ENCODE measurements at places on chromosomes 5 and 9.

GRCh38 chr5:95709967-95710650 lies 21.0 kb upstream of the RHOBTB3 start:
- DNase-seq = no peak

GRCh38 chr5:138170299-138170698 lies 8.1 kb downstream of the BRD8 start:
- DNase-seq = no peak

DNA sequence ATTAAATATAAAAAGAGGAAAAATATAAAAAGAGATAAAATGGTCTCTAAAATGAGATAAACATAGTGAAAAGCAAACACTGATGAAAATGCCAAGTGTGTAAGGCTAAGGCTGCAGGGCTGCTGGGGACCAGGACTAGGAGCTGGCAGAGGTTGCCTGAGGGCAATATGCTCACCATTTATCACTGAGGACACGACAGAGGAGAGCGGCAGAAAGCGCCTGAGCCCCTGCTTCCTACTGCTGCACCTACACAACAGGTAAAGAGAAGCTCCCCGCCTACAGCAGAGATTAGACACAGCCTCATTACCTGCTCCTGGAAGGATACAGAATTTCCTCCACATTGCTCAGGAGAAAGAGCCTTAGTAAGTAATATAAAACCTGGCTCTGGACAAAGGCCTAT lies 70.7 kb upstream of the PPP1R2B start:
- no peak for DNase-seq

- no peak for DNase-seq
Observed at GRCh38 chr5:99129768-99130501, 201.1 kb upstream of the CHD1 start.

DNA sequence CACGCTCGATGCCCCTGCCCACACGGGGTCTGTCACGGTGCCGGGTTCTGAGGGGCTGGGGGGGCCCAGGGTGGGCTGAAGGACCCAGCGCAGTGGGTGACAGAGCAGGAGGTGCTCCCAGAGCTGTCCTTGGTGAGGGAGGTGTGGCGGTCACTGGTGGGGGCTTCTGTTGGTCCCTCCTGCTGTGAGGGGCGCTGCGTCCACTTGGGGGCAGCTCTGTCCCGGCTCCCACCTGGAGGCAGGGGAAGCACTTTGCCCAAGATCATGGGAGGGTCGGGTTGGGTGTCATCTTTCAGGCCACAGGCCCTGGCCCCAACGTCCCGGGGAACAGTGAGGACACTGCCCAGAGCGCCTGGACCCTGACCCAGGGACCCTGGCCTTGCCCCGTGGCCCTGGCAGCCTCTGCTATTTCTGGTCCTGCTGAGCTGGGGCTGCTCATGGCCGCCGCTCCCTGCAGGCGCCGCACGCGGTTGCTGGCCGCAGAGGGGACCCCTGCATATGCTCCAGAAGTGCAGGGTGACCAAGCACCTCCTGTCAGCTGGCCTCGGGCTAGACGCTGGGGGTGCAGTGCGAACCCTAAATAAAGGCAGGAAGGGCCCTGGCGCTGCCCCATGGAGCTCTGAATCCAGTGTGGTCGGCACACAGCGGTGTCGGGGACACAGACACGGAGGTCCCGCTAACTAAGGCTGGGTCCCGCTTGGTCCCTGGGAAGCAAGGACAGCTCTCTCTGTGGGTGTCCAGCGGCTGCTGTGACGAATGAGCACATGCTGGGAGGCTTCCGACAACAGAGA lies 11.6 kb upstream of the RNU6ATAC start:
- no peak for DNase-seq

- DNase-seq = no peak
Observed at GRCh38 chr5:38420691-38421390, 135.6 kb downstream of the LIFR start.

GRCh38 chr5:139804800-139805397 lies 9.3 kb downstream of the PSD2 start:
- no peak for DNase-seq

DNA sequence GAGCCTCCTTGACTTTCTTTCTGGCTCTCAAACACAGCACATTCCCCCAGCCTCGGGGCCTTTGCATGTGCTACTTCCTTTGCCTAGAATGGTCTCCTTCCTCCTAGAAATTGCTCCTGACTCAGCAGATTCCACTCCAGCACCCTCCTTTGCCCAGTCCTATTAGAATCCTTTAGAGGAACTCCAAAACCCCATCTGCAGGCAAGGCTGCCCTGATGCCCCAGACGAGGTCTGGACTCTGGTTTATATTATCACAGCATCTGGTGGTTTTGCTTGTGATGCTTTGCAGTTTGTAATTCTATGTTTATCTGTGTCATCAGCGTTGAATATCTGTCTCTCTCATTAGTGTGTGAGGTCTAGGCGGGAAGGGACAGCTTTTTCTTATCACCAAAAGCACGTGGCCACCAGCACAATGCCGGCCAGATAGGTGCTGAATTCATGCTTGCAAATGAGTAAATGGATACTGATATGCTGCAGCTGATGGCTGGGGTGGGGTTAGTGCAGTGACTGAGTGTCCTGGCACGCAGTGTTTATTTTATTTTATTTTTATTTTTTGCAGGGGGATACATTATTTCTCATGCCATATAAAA lies 30.0 kb upstream of the ANKH start:
- no peak for DNase-seq

- DNase-seq = no peak
Observed at GRCh38 chr9:103397868-103398600, 402.9 kb downstream of the CYLC2 start.

DNA sequence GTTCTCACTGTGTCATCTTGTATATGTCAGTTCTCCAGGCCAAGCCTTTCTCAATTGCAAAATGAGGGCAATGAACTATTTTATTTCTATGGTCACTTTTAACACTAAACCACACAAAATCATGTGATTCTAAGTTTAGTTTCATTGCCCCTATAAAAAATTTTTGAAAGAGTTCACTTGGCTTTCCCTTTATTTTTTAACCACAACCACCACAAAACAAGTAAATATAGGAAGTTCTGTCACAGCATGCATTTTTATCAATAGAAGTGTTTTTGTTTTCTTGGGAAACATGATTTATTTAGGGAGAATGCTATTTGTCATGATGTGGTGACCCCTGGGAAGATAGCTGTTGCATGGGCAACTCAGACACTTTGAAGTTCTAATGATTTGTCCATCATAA lies 169.1 kb downstream of the CSNK1G3 start:
- no peak for DNase-seq

DNA sequence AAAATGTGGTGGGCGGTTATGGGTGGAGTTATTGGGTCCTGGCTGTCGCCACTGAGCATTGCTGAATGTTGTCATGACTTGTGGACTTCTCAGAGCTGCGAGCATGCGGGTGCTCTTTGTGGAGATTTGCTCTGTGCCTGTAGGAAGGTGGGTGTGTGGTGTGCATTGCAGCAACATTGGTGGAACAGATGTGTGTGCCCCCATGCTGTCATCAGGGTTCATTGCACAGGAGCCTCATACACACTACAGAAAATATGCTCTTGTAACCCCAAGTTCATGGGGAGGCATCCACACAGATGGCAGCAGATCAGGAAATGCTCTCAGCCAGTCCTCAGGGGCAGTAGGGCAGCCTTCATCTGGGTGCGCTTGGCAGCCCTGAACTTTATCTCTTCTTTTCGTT lies 55.9 kb upstream of the PHF2 start:
- no peak for DNase-seq

GRCh38 chr9:79694676-79695400 lies 123.1 kb downstream of the TLE4 start:
- no peak for DNase-seq

DNA sequence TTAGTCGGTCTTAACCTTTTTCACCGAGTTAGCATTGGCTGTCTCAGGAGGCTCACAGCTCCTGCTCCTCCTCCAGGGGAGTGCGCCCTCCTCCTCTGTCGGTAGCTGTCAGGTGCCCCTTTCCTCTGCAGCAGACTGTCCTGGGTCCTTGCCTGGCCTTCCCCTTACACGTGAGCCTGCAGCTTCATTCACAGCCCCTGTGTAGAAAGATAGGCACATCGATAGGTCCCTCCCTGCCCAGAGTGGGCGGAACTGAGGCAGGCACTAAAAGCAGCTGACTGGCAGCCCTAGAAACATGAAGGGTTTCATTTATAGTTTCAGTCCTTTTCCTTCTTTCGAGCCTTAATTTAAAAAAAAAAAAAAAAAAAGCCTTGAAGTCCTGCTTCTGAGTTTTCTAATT lies 17.2 kb downstream of the TENT4A start:
- no peak for DNase-seq

- no peak for DNase-seq
Observed at GRCh38 chr5:170757182-170757601, 26.3 kb upstream of the GABRP start.

GRCh38 chr5:95863383-95863757 lies 40.8 kb upstream of the GLRX start:
- no peak for DNase-seq

- no peak for DNase-seq
Observed at GRCh38 chr5:110342683-110343082, 383.8 kb downstream of the TMEM232 start.

DNA sequence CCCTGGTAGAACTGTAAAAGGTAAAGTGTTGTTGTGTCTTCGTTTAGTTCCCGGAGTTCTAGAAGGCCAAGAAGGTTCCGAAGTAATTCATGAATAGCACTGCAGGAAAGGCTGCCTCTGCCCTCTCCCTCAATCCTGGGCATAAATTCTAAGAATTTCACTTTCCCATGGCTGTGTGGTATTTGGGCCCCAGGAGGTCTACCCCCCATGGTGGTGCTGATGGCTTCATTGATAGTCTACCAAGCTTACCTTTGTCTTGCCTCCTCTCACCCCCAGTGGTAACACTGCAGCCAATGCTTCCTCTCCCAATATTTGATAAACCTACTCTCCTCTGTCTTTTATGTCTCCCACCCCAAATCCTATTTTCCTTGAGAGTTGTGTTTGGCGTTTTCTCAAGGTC lies 39.5 kb downstream of the ADAMTS16 start:
- DNase-seq = no peak

- no peak for DNase-seq
Observed at GRCh38 chr5:66553916-66554575, 42.1 kb upstream of the MAST4 start.

DNA sequence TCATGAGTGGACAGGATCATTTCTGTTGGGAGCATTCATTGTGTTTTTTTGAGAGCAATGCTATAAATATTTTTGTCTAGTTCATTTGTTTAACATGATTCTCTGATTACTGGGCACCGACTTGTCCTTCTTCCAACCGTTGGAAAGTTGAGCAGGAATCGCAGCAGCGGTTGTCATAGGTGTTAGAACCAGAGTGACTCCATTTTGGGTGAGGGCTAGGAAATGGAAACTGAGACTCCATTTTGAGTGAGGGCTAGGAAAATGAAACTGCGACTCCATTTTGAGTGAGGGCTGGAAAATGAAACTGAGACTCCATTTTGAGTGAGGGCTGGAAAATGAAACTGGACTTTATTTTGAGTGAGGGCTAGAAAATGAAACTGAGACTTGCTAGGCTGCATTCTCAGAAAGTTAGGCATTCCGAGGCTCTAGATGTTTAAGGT lies 100.6 kb downstream of the ICE1 start:
- no peak for DNase-seq

- DNase-seq = no peak
Observed at GRCh38 chr5:133785182-133785581, 172.8 kb upstream of the FSTL4 start.

GRCh38 chr5:154242442-154242841 lies 51.9 kb downstream of the GALNT10 start:
- DNase-seq = no peak

GRCh38 chr9:10512144-10512543 lies 100.7 kb downstream of the PTPRD start:
- no peak for DNase-seq

DNA sequence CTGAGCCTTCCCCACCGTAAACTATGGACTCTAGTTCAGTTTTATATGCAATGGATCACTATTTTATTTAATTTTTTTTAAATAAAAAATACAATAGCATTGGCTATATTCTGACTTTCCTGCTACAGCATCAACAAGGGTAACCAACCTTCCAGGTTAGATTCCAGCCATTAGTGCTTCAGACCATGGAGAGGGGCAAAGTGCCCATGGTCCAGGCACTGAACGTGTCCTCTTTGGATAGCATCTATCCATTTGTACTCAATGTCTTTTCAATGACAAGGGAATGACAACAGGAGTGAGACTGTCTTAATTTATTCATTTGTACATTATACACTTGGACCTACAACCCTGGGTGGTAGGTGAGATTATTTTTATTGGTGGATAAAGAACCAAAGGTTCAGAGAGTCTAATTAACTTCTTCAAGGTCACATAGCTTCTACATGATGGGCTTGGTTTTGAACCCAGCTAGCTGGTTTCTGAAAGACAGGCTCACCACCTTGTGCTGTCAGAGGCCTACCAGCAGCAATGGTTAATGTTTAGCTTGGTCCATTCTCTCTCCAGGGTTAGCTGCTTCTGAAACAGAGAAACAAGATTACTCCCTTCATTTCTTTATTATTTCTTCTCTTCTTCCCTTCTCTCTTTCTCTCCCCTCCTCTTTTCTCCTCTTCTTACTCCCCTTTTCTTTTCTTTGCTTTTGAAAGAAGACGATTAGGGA lies 11.5 kb downstream of the TMEM171 start:
- no peak for DNase-seq

GRCh38 chr5:147558826-147559225 lies 49.0 kb upstream of the DPYSL3 start:
- no peak for DNase-seq

- DNase-seq = no peak
Observed at GRCh38 chr9:135979547-135980166, 18.5 kb upstream of the UBAC1 start.

- DNase-seq = no peak
Observed at GRCh38 chr9:129319938-129320481, 141.9 kb upstream of the IER5L start.

DNA sequence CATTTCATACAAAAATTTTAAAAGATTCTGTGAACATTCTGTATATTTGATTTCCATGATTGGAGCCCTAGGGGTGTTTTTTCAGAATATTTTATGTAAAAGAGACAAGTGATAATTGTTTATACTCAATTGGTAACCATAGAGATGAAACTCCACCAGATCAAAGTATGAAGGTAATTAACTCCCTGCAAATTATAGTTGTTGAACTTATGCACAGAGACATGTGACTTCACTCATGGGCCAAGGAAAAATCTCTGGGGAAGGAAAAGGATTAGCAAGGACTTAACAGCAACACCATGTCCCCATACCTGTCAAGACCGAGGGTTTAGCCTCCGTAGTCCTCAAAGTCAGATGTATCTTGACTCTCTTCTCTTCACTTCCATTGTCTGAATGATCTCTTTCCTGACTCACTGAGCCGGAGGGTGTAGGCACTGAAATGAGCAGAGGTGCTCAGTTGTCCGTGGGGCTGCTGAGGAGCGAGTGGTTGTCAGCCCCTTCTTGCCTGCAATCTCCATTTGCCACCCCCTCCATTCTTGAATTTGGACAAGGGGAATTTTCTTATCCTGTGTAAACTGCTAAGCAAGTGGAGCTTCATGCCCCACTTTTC lies 17.5 kb upstream of the CXCL14 start:
- no peak for DNase-seq

GRCh38 chr5:75837258-75837841 lies 120.1 kb upstream of the POC5 start:
- no peak for DNase-seq
